ENCODE measurements at places on chromosomes 1 and 21.
A peak's percentile ranks its signal among the peaks of the same experiment; 100 is the strongest.

GRCh38 chr1:8718850-8719361 lies 98.5 kb downstream of the RERE start:
- DNase-seq = no peak

GRCh38 chr1:77632216-77632615 lies 50.2 kb downstream of the ZZZ3 start:
- no peak for DNase-seq

DNA sequence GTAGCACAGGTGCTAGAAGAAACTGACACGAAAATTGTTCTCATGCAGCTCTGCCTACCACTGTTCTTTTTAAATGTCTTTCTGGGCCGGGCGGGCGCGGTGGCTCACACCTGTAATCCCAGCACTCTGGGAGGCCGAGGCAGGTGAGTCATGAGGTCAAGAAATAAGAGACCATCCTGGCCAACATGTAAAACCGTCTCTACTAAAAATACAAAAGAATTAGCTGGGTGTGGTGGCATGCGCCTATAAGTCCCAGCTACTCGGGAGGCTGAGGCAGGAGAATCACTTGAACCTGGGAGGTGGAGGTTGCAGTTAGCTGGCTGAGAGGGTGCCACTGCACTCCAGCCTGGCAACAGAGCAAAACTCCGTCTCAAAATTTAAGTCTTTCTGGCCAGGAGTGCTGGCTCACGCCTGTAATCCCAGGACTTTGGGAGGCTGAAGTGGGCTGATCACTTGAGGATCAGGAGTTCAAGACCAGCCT lies 947 bp upstream of the RIT1 start:
- no peak for DNase-seq

DNA sequence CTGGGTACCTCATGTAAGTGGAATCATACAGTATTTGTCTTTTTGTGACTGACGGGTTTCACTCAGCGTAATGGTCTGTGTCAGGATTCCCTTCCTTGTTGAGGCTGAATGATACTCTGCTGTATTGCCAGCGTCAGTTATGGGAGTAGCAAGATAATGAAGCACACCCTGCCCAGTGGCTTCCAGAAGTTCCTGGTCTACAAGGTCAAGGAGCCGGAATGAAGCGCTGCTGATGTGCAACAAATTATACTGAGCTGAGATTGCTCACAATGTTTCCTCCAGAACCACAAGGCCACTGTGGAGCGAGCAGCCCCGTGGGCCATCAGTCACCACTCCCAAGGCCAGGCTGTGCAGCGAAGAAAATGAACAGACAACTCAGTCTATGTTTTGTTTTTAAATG lies 24.0 kb upstream of the TDRD10 start:
- no peak for DNase-seq

DNA sequence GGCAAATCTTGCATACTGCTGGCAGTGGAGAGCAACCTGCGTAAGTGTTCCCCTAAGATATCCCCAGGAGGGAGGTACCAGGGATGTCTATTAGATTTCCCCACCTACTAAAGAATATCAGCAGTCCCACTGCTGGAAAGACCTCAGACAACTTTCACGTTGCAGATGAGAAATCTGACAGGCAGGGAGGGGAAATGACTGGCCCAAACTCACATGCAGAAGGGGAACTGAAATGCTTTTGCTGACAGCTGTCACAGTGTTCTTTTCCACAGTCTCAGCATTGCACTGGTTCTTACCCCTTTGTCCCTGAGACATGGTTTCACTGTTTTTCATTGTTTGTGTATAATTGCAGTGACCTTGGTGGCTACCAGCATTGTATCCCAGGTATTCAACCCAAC lies 84.8 kb upstream of the ATP1A1 start:
- no peak for DNase-seq

GRCh38 chr21:27580276-27580675 lies 613.4 kb upstream of the ADAMTS5 start:
- no peak for DNase-seq

GRCh38 chr1:40851643-40852042 lies 10.5 kb downstream of the CITED4 start:
- DNase-seq = no peak

DNA sequence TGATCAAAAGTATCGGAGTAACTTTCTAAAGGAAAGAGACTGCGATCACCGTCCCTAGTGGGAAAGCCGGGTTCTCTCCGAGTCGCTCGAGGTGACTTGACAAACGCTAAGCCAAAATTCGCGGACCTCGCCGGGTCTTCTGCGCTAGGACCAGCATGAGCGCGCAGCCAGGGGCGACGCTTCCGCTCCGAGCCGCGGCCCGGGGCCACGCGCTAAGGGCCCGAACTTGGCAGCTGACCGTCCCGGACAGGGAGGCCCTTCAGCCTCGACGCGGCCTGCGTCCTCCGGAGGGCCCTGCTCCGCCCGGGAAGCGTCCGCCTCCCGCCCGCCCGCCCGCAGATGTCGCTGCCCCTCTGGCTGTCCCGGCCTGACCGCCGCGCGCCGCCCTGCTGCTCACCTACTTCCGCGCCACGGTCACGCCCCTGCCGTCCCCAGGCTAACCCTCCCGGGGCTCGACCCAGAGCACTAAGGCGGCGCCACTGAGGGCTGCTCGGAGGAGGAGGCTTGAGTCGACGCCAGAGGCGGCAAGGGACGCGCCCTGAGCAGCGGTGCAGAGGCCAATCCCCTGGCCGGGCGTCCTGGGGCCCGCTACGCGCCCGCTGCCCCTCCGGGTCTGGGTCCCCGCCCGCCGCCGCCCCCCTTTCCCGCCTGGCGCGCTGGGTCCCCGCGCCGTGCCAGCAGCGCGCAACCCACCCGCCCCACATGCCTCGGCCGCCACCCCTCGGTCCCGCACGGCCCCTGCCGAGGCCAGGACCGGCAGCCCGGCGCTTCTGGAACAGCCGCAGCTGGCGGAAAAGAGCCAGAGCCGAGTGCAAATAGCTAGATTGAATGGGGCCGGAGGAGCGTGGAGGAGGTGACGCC lies 896 bp upstream of the DUSP10 start:
- DNase-seq = peak; percentile 69

DNA sequence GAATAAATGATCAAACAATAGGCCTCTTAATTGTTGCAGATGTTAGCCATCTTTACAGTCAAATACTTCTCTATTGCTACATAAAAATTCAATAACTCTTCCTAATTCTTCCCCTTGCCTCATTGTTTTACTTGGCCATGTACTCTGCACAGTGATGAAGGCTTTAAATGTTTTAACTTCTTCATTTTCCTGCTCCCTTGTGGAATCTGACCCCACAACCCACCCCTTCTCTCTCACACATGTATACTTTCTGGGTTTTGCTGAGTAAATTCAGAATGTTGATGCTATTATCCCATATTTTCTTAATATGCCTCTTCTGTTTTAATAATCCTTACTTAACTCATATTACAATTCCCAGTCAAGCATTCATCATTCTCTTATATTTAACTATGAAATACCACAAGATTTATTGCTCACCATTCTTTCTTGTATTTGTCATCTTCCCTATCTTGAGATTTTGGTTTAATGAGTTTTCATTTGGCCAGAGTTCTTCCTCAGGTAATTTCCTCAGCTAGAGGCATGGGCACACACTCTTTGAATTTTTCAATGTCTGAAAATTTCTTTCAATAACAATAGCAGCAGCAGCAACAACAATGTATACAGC lies 327.8 kb upstream of the USP24 start:
- no peak for DNase-seq

GRCh38 chr1:15248216-15248615 lies 1.2 kb downstream of the FHAD1 start:
- DNase-seq = no peak

GRCh38 chr1:31799196-31799894 lies 16.5 kb downstream of the SPOCD1 start:
- DNase-seq = no peak

GRCh38 chr1:82273816-82274215 lies 473.1 kb downstream of the ADGRL2 start:
- no peak for DNase-seq

- DNase-seq = no peak
These were observed 143.1 kb downstream of the TGFBR3 start for GRCh38 chr1:91742848-91743292.

GRCh38 chr1:34693081-34693480 lies 61.8 kb upstream of the GJB5 start:
- no peak for DNase-seq

GRCh38 chr21:36692114-36692834 lies 6.6 kb upstream of the SIM2 start:
- DNase-seq = no peak

DNA sequence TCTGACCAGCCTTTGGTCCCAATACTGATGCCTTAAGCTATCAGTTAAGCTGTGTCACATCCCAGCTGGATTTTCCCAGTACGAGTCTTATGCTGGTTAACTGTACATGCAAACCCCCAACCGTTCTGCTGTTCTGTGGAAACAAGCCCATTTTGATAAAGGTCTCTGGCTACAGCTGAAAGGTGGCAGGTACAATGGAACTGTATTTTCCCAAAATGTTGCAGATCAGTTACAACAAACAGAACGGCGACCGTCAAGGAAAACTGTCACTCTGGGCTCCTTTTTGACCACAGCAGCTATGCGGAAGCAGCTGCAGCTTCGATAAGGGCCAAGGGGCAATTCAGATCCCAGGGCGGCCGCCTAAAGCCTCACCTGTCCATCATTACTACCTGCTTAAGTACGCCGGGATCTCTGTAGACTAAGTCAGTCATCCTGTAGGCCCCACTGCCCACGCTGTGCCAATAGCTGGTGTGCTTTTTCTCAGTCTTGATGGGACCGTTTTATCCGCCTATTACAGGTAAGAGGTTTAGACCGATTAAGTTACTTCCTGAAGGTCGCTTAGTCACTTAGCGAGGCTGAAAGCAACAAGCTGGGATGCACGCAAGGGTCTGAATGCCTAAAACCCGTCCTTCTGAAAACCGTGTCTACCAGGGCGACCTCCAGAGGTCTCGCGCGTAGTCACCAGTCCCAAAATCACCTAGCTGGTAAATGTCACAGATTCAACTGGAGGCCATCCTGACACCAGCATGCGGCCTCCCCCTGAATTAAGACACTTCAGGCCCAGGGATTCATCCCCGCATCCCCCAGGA lies 11.1 kb upstream of the RAB42 start:
- DNase-seq = peak; percentile 28

DNA sequence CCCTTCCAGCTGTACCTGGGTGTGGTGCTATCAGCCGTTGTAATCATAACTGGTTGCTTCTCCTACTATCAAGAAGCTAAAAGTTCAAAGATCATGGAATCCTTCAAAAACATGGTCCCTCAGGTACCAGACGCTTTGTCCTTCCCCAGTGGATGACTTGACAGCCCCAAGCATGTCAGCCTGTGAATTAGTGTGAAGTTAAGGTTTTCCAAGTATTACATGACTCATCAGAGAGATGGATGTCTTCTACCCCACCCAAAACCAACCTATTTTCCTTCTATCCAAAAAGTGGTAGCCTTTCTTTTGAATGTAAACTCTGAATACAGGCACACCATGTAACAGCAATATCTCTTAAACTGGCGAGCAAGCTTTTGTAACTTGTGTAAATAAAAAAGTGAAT lies 15.1 kb downstream of the ATP1A1 start:
- no peak for DNase-seq

- no peak for DNase-seq
These were observed 56.7 kb upstream of the B3GALT5 start for GRCh38 chr21:39555911-39556590.

- DNase-seq = no peak
These were observed 25.7 kb downstream of the LY9 start for GRCh38 chr1:160821627-160822026.

- no peak for DNase-seq
These were observed 98.2 kb downstream of the PGBD5 start for GRCh38 chr1:230327892-230328284.

DNA sequence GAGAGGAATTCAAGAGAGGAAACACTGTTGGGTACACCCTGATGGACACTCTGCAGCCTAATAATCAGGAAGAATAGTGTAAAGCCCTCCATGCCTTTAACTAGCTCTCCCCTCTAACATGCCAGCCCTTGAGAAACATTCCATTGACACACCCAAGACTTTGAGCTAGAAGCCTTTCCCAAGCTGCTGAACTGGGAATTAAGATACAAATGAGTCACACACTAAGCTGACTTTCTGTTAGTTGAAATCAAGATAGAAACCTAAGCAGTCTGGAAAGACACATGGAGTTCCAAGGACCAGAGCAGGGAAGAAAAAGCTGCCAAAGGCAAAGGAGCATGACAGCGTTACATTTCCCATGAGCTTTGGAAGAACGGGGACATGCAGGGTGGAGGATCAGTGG lies 380.8 kb downstream of the NPHP4 start:
- no peak for DNase-seq

GRCh38 chr1:55050283-55050682 lies 10.9 kb downstream of the PCSK9 start:
- no peak for DNase-seq

- no peak for DNase-seq
These were observed 7.7 kb downstream of the EPHX1 start for GRCh38 chr1:225817611-225818061.

GRCh38 chr1:49630156-49630555 lies 393.6 kb downstream of the AGBL4 start:
- no peak for DNase-seq

- DNase-seq = no peak
These were observed 13.2 kb downstream of the TMEM240 start for GRCh38 chr1:1527092-1527816.

DNA sequence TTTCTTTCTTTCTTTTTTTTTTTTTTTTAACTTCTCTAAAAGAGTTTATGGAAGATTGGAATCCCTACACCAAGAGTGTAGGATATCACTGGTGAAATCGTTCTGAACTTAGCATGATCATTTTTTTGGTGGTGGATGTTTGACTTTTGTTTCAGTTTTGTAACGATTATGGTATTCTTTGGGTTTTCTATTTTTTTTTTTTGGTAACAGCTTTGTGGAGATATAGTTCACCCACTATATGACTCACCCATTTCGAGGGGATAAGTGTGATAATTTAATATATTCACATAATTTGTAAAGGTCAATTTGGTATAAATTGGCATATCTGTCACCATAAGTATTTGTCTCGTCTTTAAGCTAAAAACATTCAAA lies 29.2 kb downstream of the AGPAT3 start:
- DNase-seq = no peak

DNA sequence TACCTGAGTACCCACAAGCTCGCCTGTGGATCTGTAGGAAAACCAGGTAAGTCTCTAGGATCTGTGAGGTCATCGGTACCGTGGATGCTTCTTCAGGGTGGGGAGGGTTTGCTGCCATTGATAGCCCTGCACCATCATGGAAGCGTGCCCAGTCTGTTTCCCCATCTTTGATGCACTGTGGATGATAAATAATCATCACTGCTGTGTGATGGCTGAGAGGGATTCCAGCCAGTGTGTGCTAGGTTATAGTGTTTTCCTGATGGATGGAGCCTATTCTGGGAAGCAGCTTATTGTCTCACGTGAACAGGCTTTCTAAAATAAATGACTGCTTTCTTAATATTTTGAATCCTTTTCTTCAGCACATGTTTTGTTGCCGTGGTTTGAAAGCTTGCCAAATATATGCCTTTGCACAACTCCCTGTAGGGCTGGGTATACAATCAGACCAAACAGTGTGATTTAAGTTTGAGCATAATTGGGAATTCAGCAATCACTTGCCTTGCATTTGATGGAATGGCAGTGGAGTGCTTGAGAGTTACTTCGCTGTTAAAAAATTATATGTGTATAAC lies 113.8 kb downstream of the CAMTA1 start:
- DNase-seq = no peak

GRCh38 chr1:24173638-24174575 lies 13.2 kb downstream of the IFNLR1 start:
- DNase-seq = no peak
